ENCODE measurements at places on chromosomes 4 and X. TPM values are rescaled to one million over a fixed set of nuclear protein-coding genes. Genes with fewer than 3 reads are reported as not detected.

The LUZP4 gene
- not detected for total RNA-seq

The CDS1 gene
- 0.14 TPM for total RNA-seq

The ZNF518B gene
- 18.8 TPM for total RNA-seq

The UGT2B17 gene
- not detected for total RNA-seq

The TBC1D8B gene
- total RNA-seq, result 2.3 TPM

The SNX25 gene
- 9.8 TPM for total RNA-seq

The UBL4A gene
- total RNA-seq, result 40.4 TPM

The SHROOM3 gene
- total RNA-seq, result 0.21 TPM

The GUF1 gene
- 34.5 TPM for total RNA-seq

The MAGEE1 gene
- total RNA-seq, result 4.6 TPM

The MAGEB10 gene
- not detected for total RNA-seq

The TRPC5OS gene
- total RNA-seq, result not detected

DNA sequence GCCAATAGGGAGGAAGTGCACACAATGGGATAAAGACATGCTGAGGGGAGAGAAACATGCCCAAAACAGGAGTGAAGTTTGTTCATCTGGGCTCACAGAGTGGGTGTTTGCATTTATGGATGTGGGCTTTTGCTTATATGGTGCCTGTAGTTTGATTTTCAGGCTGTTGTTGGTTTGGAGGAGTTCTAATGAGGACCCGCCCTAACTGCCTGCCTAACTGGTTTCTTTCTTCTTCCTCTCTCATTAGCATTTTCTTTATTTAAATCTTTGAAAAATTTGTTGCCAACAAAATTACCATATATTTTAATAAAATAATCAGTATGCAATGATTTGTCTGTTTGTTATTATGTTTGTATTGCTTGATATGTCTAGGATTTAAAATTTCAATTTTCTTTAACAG lies 1965.8 kb downstream of the C4orf33 start:
- DNase-seq, result no peak

- DNase-seq, result no peak
These were observed 23.1 kb downstream of the MAGEA8 start for GRCh38 chrX:149903889-149904748.

GRCh38 chr4:7024336-7024890 lies 18.8 kb upstream of the TADA2B start:
- no peak for DNase-seq

GRCh38 chr4:8198906-8199593 lies at the start of gene SH3TC1:
Gene SH3TC1, plus strand, starts transcription at chr4:8199290. Its CDS starts 5,905 bp downstream, at chr4:8205195.
- DNase-seq, result peak; percentile 65

DNA sequence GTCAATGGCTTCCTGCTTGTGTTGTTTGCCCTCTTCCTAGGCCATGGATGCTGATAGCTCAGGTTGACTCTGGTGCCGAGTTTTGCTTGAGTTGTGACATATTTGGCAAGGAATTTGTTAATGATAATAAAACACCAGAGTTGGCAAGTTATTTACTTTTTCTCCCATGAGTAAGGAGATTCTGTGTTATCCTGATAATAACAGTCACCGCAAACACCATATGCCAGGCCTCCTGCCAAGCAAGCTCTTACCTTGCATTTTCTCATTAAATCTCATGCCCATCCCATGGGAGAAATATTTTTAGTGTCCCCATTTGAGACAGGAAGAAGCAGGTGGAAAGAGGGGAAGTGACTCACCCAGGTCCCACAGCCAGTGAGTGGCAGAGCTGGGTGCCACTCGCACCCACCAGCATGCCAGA lies 67.4 kb upstream of the CLCN4 start:
- no peak for DNase-seq

GRCh38 chr4:171246948-171247347 lies 566.3 kb upstream of the GALNTL6 start:
- DNase-seq, result no peak

DNA sequence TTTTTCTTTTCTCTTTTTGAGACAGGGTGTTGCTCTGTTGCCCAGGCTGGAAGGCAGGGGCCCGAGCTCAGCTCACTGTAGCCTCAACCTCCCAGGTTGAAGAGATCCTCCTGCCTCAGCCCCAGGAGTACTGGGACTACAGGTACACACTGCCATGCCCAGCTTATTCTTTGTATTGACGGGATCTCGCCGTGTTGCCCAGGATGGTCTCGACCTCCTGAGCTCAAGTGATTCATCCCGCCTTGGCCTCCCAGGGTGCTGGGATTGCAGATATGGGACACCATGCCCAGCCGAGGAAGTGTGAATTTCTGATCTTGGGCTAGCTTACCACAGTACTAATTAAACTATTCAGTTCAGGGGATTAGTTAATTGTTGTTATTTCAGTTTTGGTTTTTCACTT lies 28.6 kb upstream of the FAM193A start:
- no peak for DNase-seq

- no peak for DNase-seq
These were observed 36.9 kb upstream of the ADRA2C start for GRCh38 chr4:3729188-3729881.

- DNase-seq, result peak; percentile 90
These were observed at the start of gene CXCR3 for GRCh38 chrX:71618303-71618721. Gene CXCR3, minus strand, starts transcription at chrX:71618511. Its CDS starts 62 bp downstream, at chrX:71618449.

DNA sequence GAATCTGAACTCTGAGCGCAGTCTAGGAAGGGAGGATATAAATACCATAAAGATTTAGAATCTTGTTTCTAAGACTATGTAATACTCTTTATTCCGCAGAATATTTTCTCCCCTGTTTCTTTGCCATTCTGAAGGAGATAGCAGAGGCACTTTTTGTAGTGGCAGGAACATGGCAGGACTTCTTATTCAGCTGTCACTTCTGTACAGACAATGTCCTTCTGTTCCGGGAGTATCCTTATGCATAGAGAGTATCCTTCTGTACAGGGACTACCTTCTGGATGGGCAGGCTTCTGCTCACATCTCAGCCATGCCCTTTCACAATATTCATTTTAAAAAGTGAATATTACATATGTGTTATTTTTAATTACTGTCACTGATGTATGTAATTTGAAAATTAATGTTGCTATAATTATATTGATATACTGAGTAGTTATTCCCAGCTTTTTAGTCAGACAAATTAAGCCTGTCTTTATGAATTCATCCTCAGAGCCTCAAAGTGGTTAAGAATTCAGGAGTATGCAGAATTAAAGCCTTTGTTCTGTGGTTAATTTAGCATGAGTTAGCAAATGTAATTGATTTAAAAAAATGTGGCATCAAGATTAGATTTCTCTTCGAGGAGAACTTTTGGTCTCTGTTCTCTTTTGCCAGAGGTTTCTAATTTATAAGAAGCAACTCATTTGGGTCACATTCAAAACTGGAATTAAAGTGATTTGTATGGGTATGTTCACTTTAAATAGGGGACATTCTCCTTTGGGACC lies 174.4 kb downstream of the FHIP1A start:
- DNase-seq, result no peak

- DNase-seq, result no peak
These were observed 81.5 kb upstream of the PTPN13 start for GRCh38 chr4:86512631-86513030.

- no peak for DNase-seq
These were observed 6.7 kb downstream of the RTL8B start for GRCh38 chrX:135015523-135016245.

- DNase-seq, result no peak
These were observed 22.9 kb upstream of the ANK2 start for GRCh38 chr4:113026556-113026955.

GRCh38 chrX:67789536-67789935 lies 245.7 kb downstream of the AR start:
- DNase-seq, result no peak

DNA sequence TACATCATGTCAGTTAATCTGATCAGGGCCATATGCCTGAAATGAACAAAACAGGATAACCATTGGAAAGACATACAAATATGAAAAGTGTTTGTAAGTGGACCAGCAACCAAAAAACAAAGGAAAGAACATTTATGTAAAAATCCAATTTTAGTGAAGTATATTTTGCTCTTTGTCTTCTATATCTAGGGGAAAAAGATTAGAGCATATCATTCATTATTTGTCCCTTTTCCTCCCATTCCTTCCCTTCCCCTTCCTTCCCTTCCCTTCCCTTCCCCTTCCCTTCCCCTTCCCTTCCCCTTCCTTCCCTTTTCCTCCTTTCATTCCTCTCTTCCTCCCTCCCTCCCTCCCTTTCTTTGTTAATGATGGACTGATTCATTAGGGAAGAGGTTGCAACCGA lies 1.8 kb upstream of the GNRHR start:
- no peak for DNase-seq

GRCh38 chrX:49102190-49102589 lies 21.3 kb downstream of the GPKOW start:
- DNase-seq, result no peak

DNA sequence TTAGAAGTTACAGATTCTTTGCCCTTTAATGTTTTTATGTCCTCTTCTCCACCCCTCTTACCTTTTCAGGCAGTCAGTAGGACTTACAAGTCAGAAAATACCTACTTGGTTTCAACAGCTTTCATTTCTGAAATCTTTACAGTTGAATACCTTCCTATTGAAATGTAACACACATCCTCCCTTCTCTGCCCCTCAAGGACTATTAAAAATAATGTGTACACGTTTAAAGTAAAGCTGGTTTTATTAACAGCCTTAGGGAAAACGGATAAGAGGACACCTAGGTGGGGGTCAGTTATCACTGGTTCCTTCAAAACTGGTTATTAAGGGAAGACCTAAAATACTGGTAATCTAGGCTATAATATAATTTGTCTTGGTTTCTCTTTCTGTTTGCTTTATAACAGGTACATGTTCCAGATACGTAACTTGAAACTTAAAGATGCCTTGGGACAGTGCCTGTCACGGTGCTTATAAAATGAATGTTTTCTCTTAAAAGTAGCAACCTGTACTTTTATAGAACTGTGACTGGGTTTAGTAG lies 1.8 kb downstream of the CCSER1 start:
- DNase-seq, result no peak

- no peak for DNase-seq
These were observed 466.9 kb downstream of the FAT4 start for GRCh38 chr4:125781651-125782050.

- no peak for DNase-seq
These were observed 8.6 kb upstream of the RAB28 start for GRCh38 chr4:13492747-13493146.

DNA sequence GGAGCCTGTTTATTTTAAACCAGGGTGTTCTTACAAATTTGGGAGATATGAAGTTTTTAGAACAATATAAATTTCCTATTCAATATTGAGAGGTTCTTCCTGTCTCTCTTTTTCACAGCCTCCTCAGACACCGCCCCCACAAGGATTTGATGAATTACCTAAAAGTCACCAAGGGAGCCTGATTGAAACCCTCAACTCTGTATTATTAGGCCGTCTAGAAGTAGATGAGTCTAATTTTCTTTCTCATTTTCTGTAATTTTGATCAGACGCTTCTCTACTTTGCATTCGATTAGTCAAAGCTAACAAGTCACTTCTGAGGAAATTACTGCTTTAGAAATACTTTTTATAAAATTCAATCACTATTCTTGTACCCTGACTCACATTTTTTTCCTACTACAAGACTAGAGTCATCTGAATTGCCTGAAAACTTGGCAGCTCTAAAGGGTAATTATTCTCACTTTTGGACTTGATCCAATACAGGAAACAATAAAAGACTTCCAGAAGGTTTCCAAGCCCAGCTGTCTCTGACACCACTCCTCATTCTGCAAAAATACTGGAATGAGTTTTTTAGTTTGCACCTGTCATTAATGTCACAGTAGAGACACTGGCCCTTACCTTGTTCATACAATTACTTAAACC lies 111.2 kb downstream of the ELOVL6 start:
- no peak for DNase-seq

- DNase-seq, result no peak
These were observed 342.6 kb downstream of the GPM6A start for GRCh38 chr4:175469514-175469913.

Data from activated naive CD4-positive, alpha-beta T cell treated with anti-CD3 and anti-CD28 coated beads, Interleukin-2, amount 50 U/mL, for 72 hours (primary cell).